ENCODE measurements at places on chromosomes 2 and 18.

DNA sequence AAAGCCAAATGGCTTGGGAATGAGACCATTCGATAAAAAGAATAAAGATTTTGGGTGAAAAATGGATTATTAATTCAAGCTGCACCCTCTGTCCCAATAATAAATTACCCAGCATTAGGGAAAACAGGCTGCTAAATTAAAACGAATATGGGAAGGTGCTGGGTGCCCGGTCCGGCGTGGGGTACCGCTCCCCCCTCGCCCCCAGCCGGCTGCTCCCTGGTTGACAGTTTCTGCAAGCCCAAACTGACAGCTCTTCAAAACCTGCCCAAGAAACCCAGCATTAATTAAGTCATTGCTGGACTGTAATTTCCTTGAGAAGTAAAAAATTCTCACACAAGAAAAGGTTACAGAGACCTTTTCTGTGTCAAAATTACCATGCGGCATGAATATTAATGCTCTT, 98.6 kb downstream of the PTGR3 start:
- DNase-seq, result no peak

GRCh38 chr2:61015976-61016375, 1.5 kb upstream of the PEX13 start:
- DNase-seq, result no peak

DNA sequence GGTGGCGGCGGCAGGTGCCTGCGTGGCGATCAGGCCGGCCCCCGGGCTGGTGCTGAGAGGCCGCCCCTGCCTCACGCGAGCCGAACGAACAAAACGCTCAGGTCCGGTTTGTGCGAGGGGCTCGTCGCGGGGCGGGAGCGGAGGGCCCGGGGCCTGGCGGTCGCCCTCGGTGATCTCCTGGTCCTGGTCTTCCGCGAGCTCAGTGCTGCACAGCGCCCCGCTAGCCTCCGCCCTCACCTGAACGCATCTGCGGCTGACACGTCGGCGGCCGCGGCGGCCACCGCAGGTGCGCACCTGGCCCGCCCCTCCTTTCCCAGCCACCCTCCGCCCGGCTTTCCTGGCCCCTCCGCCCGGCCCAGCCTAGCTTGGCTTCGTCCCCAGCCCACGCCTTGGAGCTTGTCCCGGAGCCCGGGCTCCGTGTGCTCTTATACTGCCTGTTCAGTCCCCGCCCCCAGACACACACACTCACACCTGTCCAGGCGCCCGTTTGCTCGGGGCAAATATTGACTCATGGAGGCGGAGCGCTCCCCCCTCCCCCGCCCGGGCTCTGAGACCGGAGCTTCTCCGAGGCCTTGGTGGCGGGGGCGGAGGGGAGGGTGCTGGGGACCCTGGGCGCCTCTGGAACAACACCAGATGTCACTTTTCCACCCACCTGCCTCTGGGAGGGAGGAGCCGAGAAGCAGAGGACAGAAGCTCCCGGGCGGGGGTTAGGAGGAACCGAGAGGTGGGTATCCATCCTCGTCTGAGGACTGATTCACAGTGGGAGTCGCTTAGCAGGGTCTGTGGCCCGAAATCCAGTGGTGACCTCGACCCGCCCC, 8.6 kb upstream of the CRYBA2 start:
- DNase-seq, result no peak

DNA sequence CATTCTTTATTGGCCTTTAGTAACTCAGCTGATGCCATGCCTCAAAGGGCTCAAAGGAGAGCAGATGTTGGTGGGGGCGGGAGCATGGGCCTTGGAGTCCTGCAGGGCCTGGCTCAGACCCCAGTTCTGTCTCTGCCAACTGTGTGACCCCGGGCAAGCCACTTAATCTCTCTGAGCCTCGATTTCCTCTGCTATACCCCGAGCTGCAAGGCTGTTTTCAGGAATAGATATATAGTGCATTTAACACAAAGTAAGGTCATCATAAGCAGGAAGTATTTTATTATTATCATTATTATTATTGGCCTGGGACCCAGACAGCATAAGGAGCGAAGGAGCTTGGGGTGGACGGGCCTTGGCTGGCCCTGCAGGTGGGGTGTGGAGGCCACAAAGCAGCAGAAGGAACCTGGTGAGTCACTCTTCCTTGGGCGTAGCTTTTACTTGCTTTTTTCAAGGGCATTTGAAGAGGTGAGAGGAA, 162.7 kb downstream of the INHBB start:
- no peak for DNase-seq

DNA sequence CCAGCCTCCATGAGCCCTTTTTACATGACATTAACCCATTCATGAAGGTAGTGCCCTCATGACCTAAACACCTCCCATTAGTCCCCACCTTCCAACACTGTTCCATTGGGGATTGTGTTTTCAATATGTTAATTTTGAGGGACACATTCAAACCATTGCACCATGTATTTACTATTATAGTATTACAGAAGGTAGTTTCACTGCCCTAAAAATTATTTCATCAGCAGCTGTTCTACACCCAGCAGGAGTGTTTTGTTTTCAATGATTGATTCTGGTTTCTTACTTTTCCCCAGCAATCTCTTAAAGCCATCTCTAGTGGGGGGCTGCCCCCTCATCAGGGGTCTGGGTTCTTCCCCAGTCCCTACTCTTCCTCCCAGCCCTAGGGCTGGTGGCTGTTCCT, 71.9 kb downstream of the CERS6 start:
- no peak for DNase-seq

DNA sequence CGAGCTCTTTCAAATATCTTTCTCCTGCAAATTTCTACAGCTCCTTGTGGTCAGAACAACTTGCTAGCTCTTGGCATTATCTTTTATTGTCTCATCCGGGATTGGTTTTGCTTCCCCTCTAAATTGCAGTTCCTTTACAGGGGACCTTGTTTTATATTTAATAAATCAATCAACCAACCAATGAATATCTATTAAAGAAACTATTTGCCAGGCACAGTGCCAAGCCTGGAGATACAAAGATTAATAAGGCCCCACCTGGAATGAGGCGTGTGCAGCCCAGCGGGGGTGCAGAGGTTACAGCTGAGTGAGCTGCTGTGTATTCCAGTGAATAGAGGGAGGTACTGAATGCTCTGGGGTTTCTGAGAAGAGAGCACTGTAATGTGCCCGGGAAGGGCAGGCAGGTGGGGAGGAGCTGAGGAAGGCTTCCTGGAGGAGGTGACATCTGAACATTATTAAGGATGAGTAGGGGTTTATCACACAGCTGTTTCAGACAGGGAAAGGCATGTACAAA, 51.8 kb downstream of the LIPG start:
- DNase-seq, result no peak

- no peak for DNase-seq
These were observed 62.3 kb downstream of the TNS1 start for GRCh38 chr2:217940261-217941220.

DNA sequence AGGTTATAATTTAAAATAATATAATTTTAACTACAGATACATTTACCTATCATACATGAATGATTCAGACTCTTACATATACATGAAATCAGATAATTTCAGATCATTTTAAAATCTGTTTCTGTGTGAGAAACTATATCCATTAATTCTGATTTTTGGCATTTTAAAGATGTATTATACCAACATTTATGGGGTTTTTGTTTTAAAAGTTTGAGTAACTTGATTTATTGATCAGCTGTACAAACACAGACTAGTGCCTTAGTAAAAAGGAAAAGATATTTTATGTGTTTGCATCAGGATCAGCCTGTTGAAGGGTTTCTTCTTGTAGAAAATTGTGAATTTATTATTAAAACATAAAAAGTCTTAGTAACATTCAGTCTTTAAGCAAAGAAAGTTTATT, 59.9 kb downstream of the KIAA1328 start:
- DNase-seq, result no peak

GRCh38 chr2:120937686-120938044, 202.0 kb downstream of the GLI2 start:
- no peak for DNase-seq

- no peak for DNase-seq
These were observed 35.8 kb upstream of the GLS start for GRCh38 chr2:190844700-190845401.

GRCh38 chr2:228876276-228876675, 394.8 kb downstream of the PID1 start:
- no peak for DNase-seq

DNA sequence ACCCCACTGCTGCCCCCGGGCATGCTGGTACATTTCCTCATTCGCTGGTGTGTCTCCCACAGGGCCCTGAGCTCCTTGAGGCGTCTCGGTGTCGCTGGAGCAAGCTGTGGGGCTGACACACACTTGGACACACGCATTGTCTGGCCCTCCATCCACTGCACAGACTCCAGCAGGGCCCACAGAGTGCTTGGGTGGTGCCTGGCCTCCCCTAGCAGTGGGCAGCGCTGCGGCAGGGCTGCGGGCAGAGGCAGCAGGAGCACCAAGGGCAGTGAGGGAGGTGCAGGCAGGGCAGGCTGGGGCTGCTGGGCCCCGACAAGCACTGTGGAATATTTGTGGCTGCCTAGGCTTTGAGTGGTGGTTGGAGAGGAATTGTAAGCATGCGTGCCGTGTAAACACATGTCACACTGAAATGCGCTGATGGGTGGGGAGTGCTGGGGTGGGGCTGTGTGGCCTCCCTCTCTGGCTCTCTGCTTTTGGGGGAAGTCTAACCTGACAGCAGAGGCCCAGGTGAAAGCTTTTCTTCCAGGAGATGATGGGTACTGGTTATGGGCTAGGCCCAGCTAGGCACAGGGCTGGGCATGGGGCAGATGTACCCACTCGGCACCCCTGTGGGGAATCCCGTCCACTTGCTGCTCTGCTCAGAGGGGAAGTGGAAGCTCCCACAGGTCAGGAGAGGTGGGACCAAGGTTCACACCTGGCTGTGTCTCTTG, 55.5 kb upstream of the HS6ST1 start:
- DNase-seq, result no peak

DNA sequence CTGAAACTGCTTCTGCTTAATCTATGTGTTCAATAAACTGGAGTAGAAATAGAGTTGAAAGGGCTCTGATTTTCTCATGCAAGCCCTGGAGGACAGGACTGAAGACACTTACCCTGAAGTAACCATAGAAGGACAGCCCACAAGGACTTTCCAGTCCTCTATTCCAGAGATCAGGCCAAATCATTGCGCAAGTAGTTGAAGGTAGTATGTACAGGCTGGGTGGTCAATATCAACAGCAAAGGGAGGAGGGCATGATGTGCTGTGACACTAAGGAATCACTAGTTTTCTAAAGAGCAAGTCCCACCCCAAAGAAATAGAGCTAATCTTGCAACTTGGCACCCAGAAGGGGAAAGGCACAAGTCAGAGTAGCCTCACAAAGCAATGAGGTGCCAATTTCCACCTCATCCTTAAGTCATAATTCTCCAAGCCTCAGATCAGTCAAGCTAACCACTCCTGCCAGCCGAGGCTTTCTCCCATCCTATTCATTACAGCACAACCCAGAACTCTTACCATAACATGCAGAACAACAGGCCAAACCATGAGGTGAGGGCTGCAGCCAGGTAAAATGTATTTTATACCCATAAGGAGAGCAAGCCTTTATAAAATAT, 533.5 kb downstream of the TNS1 start:
- no peak for DNase-seq

- no peak for DNase-seq
These were observed 112.4 kb upstream of the ID2 start for GRCh38 chr2:8569332-8569930.

DNA sequence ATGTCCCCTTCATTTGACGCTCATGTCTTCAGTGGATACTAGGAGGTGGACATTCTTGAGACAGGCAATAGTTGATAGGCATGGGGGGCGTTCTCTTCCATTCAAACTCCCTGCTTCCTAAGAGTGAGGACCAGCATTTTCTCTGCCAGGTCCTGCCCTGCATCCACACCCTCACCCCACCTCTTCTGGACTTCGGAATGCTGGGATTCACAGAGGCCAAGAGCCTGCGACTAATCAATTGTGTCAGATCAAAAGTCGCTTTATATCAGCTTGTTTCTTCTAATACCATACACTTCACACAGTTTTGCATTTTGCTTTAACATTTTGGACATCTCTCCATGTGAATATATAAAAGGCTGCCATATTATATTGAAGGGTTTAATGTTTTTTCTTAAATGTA, 210.7 kb downstream of the CCDC102B start:
- no peak for DNase-seq

DNA sequence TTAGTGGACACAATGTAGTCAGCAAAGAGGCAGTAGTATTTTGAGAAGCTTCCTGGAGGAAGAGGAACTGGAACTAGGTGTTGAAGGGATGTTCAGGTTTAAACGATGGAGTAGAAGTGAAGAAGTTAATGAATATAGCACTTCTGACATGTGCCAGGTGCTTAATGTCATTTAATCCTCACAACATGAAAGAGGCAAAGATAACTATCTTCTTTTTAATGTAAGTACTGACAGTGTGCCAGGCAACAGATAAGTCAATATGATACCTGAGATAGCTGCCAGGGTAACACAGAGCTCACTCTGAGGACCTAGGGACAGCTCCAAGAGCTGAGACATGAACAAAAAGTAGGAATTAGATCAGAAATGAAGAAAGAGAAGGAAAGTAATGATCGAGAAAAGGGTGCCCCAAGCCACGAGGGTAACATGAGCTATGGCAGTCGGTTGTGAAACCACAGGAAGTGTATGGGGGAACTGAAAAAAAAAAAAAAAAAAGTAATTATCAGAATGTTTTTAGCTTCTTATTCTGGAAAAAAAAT, 140.7 kb downstream of the RNF144A start:
- DNase-seq, result no peak

GRCh38 chr18:44946529-44947113, 265.9 kb downstream of the SETBP1 start:
- DNase-seq, result no peak

GRCh38 chr18:36381075-36381474, 83.6 kb downstream of the FHOD3 start:
- DNase-seq, result no peak

DNA sequence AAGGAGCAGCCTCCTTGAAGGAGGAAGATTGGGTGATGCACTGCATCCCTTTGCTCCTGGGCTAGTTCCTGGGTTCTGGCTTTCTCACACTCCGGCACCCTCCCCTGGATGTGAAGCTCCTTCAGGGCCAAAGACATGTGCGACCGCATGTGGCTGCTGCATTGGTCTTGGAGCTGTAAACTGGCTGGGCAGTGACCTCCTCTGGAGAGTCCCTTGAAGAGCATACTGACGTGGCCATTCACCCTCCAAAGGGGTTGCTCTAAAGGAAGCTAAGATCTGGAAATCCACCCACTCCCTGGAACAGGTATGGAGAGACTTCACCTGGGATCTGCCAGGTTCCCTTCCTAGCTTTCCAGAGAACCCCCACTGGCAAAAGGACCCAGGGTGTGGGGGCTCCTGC, 62.1 kb downstream of the TMEM17 start:
- no peak for DNase-seq
